ENCODE measurements at places on chromosomes 5 and 9. TPM values are rescaled to one million over a fixed set of nuclear protein-coding genes. Genes with fewer than 3 reads are reported as not detected.

- no peak for DNase-seq
Measured at GRCh38 chr5:124055751-124056150, 543.8 kb downstream of the CSNK1G3 start.

DNA sequence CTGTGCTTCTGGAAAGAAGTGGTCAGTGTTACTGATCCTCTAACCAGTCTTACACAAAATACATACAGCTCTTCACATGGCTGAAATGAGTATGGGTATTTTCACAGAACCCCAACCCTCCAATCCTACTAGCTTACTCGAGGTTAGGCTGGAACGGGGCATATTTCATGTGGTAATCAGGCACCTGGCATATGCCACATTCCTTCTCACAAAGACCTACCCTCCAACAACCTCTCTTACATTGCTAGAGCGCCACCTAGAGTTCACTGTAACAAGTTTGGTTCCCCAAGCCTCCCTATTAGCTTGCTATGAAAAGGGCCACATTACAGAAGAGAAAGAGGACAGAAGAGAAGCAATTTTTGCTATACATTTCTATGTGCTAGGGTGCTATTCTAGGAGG, 597.3 kb downstream of the PRELID2 start:
- DNase-seq, result no peak

GRCh38 chr5:173293817-173294672, 34.2 kb downstream of the STC2 start:
- peak; percentile 93 for DNase-seq

DNA sequence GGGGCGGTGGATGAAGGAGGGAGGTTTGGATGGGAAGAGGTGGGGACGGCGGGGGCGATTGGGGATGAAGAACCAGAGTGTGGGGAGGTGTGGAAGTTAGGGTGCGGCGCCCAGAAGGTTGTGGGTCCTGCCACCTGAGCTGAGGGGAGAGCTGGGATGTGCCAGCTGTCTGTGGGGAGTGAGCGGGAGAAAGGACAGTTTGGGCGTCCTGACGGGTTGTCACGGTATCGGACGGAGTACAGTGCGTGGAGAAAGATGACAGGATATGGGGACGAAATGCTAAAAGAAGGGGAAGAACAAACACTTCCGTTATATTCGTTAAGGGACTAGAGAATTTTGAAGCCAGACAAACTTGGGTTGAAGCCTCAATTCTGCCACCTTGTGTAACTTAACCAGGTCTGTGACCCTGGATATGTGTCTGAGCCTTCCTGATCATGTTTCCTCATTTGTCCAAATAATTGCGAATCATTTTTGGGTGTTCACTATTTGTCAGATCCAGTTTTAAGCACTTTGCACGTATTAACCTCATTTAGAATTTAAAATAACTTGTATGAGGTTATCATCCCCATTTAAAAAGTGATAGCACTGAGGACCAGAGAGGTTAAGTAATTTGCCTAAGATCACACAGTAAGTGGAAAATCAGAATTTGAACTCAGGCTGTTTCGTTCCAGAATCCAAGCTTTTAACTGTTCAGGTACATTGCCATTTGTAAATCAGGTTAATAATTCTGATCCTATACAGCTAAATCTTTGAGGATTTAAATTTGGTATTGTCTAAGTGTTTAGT, 689 bp downstream of the CNTRL start:
- no peak for DNase-seq

DNA sequence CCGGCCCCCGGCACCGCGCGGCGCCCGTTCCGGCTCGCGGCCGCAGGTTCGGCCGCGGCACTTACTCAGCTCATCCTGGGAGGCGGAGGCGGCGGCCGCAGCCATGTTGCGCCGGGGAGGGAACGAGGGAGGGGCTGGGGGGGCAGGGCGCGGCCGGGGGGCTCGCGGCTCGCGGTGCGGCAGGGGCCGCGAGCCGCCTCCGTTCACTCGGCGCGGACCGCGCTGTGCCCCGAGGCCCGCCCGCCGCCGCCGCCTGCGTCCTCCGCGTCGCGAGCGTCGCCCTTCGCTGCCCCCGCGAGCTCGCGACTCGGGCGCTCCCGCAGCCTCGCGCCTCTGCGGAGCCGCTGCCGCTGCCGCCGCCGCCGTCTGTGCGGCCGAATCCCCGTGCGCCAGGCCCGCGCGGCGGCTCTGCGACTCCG, 735 bp downstream of the ECPAS start:
- no peak for DNase-seq

DNA sequence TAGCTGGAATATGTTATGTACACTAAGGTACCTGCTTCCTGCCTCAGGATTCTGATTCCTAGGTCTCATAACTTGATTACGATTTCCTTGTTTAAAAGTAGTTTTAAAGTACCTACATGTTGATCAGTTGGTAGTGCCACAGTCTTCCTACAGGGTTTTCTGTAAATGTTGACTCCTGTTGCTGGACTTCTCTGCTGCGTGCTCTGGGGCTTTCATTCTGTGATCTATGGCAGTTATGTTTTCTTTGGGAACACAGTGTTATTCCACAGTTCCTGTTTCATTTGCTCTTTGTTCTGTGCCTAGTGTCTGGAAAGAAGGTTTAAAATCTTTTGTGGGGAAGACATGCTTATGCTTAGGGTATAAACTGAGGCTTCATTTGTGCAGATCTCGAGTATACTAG, 343.5 kb downstream of the PLK2 start:
- DNase-seq, result no peak

The ANKRD31 gene
- total RNA-seq, result 0.47 TPM

The SEMA5A gene
- total RNA-seq, result not detected

The DDX4 gene
- total RNA-seq, result 0.19 TPM

The HDAC3 gene
- total RNA-seq, result 88.1 TPM
